ENCODE measurements at places on chromosomes 5 and 9.

DNA sequence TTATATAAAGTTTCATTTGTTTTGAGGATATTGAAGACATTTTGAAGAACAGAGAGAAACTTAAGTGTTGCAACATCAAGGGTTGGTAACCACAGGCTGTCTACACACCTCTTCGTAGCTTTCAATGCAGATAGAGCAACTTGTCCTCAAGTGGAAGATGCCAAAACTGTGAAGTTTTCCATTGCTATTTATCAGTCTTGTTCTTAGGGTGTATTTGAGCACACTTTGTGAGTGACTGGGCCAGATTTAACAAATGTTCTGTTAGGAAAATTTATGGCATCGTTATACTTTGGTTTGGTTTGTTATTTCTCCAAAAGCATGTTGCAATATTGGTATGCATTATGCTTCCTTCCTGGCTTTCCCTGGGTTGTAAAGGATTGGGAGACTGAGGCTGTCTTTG, 31.6 kb downstream of the NNT start:
- no peak for DNase-seq

- no peak for DNase-seq
Measured at GRCh38 chr5:171975877-171976667, 30.4 kb downstream of the FBXW11 start.

DNA sequence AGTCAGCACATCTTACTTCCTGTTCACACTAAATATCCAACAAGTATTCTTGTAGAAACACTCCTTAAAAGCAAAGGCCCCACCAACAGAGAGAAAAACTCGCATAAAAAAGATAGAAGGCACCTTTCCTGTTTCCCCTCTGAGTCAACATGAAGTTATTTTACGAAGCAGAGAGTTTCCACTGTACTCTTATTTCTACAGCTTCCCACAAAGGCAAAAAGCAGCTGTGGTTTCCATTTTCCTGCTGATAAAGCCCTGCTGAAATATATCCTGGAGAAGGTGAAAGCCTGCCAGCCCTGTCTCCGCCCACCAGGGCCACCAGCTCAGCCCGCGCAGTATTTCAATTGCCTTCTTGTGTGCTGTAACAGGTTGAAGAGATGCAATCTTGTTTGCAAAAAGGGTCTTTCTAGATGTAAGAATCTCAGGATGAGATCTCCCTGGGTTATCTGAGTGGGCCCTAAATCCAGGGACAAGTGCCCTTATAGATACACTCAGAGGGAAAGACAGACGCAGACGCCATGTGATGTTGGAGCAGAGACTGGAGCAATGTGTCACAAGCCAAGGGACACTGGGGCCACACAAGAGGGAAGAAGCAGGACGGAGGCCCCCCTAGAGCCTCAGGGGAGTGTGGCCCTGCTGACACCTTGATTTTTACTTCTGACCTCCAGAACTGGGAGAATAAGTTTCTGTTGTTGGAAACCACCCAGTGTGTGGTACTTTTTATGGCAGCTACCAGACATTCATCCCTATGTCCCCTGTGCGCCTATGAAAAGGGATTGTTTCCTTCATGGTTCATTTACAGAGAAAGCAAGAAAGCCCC, 19.9 kb downstream of the SEMA4D start:
- peak; percentile 67 for DNase-seq

GRCh38 chr9:76355886-76356285, 38.3 kb downstream of the RFK start:
- no peak for DNase-seq

DNA sequence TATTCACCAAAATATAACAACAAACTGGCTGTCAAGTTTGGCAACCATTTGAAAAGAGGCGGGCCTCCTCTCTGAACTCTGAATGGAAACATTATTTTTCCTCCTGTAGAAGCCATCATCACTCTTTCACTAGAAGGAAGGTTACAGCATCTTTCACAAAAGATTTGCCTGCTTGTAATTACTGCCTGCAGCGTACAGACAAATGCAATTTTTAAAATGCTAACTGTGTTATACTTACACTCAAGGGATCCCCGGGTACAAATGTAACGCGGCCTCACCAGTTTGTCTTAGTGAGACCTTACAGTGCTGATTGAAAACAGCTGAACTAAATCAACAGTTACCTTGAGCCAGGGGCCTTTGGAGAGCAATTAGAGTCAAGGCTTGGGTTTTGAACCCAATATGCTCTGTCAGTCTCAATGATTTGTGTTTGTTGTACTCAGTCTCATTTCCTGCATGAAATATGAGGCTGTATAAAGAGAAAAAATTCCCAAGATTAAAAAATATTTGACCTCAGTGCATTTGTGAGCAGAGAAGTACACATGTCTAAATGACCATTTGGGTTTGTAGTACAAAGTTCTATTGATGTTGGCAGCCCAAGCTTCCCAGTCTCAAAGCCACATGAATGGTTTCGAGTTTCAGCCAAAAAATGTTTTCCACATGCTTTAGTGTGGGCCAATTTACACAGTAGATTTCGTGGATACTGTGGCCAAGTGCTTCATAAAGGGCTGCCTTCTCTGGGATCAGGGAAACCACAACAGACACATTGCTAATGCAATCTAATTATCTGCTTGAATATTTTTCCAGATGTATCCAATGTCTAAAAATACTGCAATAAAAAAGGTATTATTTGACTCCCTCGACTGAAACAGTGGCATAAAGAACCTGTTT, 500.0 kb downstream of the SPATA31D1 start:
- no peak for DNase-seq

DNA sequence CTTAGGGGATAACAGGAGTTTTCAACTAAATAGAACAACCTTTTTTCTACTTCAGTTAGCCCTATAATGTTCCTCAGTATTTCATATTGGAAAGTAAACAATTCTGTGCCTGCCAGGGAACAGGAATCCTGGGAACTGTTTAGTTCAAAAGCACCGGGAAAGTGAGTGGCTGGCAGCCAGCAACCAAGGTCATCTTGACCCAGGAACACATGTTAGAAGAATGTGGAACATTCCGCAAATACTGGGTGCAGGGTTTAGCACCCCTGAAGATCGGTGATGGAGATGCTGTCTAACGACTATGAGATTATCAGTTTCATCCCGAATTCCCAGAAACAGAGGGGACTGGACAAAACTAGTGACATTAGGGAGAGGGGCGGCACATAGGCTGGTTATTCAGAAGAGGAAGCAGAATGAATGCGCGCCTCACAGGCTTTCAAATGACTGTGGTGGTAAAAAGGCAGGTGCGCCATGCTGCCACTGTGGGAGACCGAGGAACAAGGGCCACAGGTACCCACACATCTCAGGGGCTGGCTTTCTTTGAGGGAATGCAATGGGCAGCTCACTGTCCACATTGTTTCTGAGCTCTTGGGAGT, 51.2 kb downstream of the IPPK start:
- no peak for DNase-seq

DNA sequence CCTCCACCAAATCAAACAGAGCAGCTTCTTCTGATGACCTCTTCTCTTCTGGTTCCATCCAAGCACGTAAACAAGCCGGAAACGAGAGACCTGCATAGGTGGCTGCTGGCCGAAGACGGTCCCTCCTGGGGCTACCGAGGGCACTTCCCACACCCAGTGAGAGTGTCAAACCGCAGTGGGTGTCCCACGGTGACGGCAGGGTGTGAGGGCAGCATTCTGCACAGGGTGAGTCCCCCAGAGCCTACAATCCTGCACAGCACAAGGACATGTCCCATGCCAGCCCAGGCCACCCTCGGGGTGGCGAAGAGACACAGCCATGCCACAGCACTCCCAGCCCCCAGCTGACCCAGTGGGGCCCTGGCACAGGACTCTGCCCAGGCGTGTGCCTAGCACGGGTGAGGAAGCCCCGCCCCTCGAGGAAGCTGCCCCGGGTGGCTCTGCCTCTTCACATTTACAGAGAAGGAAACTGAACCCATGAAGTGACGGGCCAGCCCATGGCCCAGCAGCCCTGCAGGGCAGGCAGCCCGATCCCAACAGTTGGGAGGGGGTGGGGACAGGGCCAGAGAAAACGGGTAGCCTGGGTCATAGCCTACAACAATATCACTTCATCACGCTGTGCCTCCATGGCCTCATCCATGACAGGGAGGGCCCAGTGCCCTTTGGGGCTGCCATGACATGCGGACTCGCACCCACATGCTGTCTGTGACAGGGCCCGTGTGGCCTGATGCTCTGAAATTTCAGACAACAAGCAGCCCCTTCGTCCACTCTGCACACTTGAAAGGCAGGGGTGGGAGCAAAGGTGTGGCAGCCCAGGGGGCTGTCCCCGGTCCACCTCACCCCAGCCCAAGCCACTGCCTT, 43.2 kb downstream of the SEMA4D start:
- no peak for DNase-seq

- no peak for DNase-seq
Measured at GRCh38 chr9:135805422-135806022, 101.8 kb downstream of the CAMSAP1 start.

GRCh38 chr5:154197801-154198491, 7.4 kb downstream of the GALNT10 start:
- DNase-seq: peak; percentile 80

- no peak for DNase-seq
Measured at GRCh38 chr9:121784731-121785411, 133.4 kb downstream of the DAB2IP start.

GRCh38 chr5:173547579-173547978, 68.9 kb downstream of the BOD1 start:
- no peak for DNase-seq

DNA sequence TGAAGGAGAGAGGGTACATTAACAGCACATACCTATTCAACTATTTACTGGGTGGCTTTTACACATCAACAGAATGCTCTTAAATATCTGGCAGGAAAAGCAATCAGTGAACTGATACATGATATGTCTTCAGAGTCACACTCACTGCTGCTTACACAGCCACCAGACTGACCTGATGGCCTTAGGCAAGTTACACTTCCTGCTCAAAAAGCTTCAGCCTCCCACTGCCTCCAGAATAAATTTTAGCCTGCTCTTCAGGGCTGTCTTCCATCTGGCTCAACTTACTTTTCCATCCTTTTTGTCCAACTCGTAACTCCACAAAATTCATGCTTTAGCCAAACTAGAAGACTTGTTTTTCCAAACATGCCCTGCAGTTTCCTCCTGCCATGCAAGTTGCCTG, 10.7 kb downstream of the LOX start:
- DNase-seq: no peak

DNA sequence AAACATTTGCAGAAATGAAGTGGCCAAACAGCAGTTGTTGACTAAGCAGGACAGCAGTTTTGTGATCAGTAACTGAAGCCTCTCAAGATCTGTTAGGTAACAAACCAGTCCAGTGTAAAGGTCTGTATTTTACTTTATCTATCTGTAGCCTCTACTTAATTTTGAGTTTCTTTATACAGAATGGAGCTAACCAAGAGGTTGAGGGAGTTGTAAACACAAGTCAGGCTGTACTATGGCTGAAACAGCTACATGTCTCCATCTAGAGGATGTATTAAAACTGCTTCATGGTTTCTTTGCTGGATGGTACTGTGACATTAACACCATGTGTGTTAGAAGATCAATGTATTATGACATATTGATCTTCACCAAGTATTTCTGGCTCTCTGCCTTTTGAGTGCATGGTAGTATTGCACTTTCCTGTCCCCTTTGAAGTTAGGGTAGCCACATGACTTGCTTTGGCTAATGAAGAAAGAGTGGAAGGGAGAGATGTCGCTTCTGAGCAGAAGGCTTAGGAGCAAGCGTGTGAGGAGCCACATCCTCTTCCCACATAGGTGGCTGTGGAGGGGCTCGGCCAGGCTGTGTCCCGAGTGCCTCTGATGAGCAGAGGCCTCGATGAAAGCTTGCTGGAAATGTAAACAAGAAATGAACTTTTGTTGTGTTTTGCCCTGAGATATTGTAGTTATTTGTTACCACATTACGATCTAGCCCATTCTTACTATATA, 105.6 kb upstream of the PCA3 start:
- no peak for DNase-seq

GRCh38 chr9:34163434-34163833, 15.4 kb upstream of the UBAP1 start:
- DNase-seq: no peak

DNA sequence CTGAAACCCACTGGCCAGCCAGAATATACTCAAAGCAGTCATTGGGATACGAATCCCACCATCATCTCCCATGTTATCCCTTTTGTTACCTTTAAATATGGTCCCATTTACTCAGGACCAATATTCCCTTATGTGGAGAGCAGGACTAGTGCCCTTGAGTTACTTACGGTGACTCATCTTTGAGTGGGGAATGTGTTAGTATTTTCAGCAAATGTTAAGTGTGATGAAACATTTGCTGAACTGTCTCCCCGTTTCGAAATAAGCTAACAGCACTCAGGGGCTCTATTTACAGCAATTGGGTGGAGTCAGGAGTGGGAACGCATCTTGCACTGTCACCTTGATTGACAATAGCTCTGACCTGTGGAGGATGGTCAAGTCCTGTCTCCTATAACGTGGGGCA, 67.4 kb downstream of the CTSL start:
- DNase-seq: no peak

GRCh38 chr9:108486831-108487230, 369.0 kb downstream of the ACTL7B start:
- DNase-seq: no peak

DNA sequence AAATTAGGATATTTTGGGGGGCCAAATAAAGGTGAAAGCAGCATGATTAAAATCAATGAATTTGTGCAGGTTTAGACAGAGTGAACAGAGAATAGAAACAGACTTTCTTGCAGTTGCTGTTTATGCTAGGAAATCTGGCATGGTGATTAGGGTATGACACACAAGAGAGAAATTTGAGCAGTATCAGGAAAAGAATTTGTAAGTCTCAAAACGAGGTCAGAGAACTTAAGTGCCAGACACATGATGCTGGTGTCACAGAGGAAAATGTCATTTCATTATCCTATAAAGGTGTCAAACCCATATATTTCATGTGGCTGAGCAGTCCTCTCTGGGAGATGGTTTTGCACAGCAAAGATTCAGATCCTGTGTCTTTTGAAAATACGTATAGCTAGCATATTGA, 15.7 kb downstream of the LVRN start:
- DNase-seq: no peak

DNA sequence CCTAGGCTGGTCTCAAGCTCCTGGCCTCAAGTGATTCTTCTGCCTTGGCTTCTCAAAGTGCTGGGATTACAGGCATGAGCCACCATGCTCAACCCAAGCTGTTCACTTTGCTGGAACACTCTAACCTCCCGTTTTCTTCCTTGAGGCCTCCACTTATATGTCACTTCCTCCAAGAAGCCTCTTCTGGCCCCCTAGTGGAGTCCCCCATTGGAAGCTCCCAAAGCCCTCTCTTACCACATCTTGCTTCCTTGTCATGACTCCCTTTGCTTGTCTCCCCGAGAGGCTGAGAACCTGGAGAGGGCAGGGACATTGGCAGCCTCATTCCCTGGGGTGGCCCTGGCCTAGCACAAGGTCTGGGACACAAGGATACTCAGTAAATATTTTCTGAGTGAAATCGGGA, 80.8 kb downstream of the PDE6A start:
- no peak for DNase-seq

DNA sequence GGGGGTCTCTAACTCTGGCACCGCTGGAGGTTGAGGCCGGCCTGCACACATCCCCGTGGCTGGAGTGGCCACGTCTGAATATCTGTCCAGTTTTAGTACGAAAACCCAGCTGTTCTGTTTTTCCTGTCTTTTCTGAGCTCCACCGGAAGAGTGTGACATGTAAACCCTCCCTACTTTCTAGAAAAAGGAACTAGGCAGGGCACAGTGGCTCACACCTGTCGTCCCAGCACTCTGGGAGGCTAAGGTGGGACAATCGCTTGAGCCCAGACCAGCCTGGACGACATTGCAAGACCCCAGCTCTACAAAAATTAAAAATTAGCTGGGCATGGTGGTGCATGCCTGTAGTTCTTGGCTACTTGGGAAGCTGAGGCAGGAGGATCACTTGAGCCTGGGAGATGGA, 8.2 kb upstream of the PHYKPL start:
- peak; percentile 48 for DNase-seq

All from activated CD8-positive, alpha-beta T cell treated with anti-CD3 and anti-CD28 coated beads, Interleukin-2, amount 10 ng/mL, durations not matched to agents 7 days and 5 days (primary cell).